ENCODE measurements at places on chromosomes 2 and 18. TPM values are rescaled to one million over a fixed set of nuclear protein-coding genes. Genes with fewer than 3 reads are reported as not detected.
A peak's percentile ranks its signal among the peaks of the same experiment; 100 is the strongest.

Gene SLC14A1
- total RNA-seq = 0.88 TPM

Gene ELOA2
- not detected for total RNA-seq

Gene CCDC141
- total RNA-seq = 5.0 TPM

Gene IL36G
- 0.20 TPM for total RNA-seq

Gene PLGLB2
- 13.7 TPM for total RNA-seq

Gene STAT4
- 6.1 TPM for total RNA-seq

DNA sequence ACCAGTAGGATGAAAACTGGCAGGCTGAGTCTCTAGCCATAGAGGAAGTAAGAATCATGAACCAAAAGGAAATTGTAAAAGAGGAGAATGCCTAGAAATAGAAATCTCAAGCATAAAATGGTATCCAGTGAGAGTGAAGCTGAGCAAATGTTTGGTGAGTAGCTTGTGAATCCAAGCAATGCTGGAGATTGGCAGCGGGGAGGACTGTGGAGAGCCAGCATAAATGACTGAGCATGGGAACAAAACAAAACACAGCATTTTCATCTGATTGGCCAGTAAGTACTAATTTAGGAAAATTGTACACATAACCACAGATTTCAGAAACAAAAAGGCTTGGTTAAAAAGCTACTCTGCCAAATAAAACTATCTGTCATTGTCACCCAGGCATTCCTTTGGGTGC, 390.0 kb downstream of the STK39 start:
- DNase-seq = no peak
- H3K36me3 ChIP-seq = no peaks in the 10 kb centered on the region
- H3K4me3 ChIP-seq = no peak overlapping the region
- no peaks in the 10 kb centered on the region for H3K4me1 ChIP-seq

GRCh38 chr2:107466241-107466640, 360.5 kb upstream of the RGPD4 start:
- H3K27ac ChIP-seq = no peak overlapping the region
- no peak overlapping the region for H3K4me3 ChIP-seq
- no peak for DNase-seq

- H3K27me3 ChIP-seq = no peaks in the 10 kb centered on the region
- no peaks in the 10 kb centered on the region for H3K4me1 ChIP-seq
- DNase-seq = no peak
- no peaks in the 10 kb centered on the region for H3K36me3 ChIP-seq
These were observed 438 bp downstream of the PSMA8 start for GRCh38 chr18:26134107-26134506.

GRCh38 chr2:85096616-85097015, 36.6 kb upstream of the TCF7L1 start:
- no peaks in the 10 kb centered on the region for H3K36me3 ChIP-seq
- DNase-seq = no peak
- no peaks in the 10 kb centered on the region for H3K4me1 ChIP-seq
- no peaks in the 10 kb centered on the region for H3K27me3 ChIP-seq
- no peak overlapping the region for H3K4me3 ChIP-seq
- H3K27ac ChIP-seq = no peak overlapping the region

GRCh38 chr2:233816771-233817170, 37.6 kb downstream of the HJURP start:
- H3K36me3 ChIP-seq = no peaks in the 10 kb centered on the region
- H3K27me3 ChIP-seq = no peaks in the 10 kb centered on the region
- no peak overlapping the region for H3K27ac ChIP-seq
- no peak overlapping the region for H3K4me3 ChIP-seq

GRCh38 chr2:232058063-232058877, 96.8 kb downstream of the DIS3L2 start:
- DNase-seq = no peak
- no peak overlapping the region for H3K27ac ChIP-seq
- H3K36me3 ChIP-seq = no peaks in the 10 kb centered on the region

GRCh38 chr2:124323321-124323720, 298.2 kb downstream of the CNTNAP5 start:
- H3K4me3 ChIP-seq = no peak overlapping the region
- H3K36me3 ChIP-seq = no peaks in the 10 kb centered on the region
- peak; percentile 56 for DNase-seq
- H3K27me3 ChIP-seq = no peaks in the 10 kb centered on the region

DNA sequence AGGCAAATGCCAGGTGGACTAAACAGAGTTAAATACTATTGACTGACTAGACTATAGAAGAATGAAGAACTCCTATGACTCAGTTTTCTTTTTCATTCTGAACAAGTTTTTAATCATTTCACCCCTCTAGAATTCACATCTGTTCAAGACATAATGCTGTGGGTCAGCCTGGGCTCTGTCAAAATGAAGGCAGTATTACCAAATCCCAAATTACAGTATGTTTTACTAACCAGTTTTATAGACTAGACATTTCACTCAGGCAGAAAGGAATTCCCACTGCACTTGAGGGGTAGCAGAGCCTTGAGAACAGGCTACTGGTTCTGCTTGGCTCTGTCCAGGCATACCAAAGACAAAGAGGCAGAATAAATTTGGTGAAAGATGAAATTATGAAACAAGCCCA, 511.7 kb downstream of the EPHA4 start:
- no peak overlapping the region for H3K27ac ChIP-seq
- no peaks in the 10 kb centered on the region for H3K36me3 ChIP-seq
- DNase-seq = no peak

GRCh38 chr2:29253-29652, 17.1 kb downstream of the FAM110C start:
- no peaks in the 10 kb centered on the region for H3K27me3 ChIP-seq
- H3K4me1 ChIP-seq = peaks cover 3% of the 10 kb centered on the region
- H3K36me3 ChIP-seq = no peaks in the 10 kb centered on the region
- no peak overlapping the region for H3K4me3 ChIP-seq

GRCh38 chr2:239252801-239253200, 148.0 kb downstream of the HDAC4 start:
- no peaks in the 10 kb centered on the region for H3K27me3 ChIP-seq
- no peak for DNase-seq
- H3K4me3 ChIP-seq = no peak overlapping the region
- peaks cover 8% of the 10 kb centered on the region for H3K4me1 ChIP-seq

DNA sequence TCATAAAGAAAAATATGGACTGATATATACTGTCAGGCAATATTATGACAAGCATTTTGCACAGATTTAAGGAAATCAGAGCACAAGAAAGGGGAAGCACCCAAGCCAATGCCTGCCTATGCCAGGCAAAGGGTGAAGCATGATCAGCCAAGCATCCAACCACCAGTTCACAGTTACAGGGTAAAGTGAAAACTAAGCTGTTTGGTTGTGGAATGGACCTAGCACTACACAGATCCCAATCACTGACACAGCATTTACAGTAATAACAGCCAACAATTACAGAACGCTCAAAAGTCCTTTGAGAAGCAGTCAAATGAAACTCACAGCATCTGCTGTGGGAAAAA, 90.3 kb downstream of the SP3 start:
- no peak for DNase-seq
- H3K27me3 ChIP-seq = no peaks in the 10 kb centered on the region
- H3K4me3 ChIP-seq = no peak overlapping the region
- no peak overlapping the region for H3K27ac ChIP-seq

DNA sequence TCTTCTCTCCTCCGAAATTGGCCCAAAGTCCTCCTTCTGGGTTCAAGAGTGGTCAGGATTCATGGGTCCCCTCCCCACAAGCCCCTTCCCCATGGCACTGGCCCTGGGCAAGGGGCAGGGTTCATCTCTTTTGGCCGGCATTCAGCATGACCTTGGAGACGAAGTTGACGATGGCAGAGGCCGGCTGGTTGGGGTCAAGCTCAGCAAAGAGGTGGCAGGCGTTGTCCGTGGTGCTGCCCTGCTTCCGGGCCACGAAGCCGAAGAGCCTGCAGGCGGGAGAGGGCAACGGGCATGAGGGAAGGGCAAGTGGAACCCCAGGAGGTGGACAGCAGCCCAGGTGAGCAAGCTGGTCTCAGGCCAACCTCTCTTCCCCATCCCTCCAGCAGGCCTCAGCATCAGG, 198.5 kb downstream of the TNS1 start:
- H3K4me3 ChIP-seq = no peak overlapping the region
- H3K4me1 ChIP-seq = no peaks in the 10 kb centered on the region
- no peak overlapping the region for H3K27ac ChIP-seq

- no peak for DNase-seq
- H3K27me3 ChIP-seq = no peaks in the 10 kb centered on the region
- H3K36me3 ChIP-seq = no peaks in the 10 kb centered on the region
- H3K4me1 ChIP-seq = peaks cover 10% of the 10 kb centered on the region
- no peak overlapping the region for H3K4me3 ChIP-seq
These were observed 664.7 kb downstream of the BCL11A start for GRCh38 chr2:59888706-59889105.

- no peaks in the 10 kb centered on the region for H3K4me1 ChIP-seq
- H3K27ac ChIP-seq = no peak overlapping the region
- DNase-seq = no peak
These were observed 19.6 kb upstream of the TEX44 start for GRCh38 chr2:231573096-231573495.

GRCh38 chr2:40002339-40002738, 223.3 kb upstream of the THUMPD2 start:
- H3K36me3 ChIP-seq = no peaks in the 10 kb centered on the region
- H3K27ac ChIP-seq = no peak overlapping the region
- H3K4me1 ChIP-seq = no peaks in the 10 kb centered on the region
- H3K4me3 ChIP-seq = no peak overlapping the region
- H3K27me3 ChIP-seq = no peaks in the 10 kb centered on the region

- no peak overlapping the region for H3K4me3 ChIP-seq
- no peaks in the 10 kb centered on the region for H3K4me1 ChIP-seq
- H3K36me3 ChIP-seq = no peaks in the 10 kb centered on the region
These were observed 24.6 kb downstream of the FECH start for GRCh38 chr18:57561728-57562423.

GRCh38 chr2:68420254-68420910, 46.7 kb downstream of the FBXO48 start:
- no peak overlapping the region for H3K4me3 ChIP-seq
- H3K36me3 ChIP-seq = no peaks in the 10 kb centered on the region
- DNase-seq = no peak
- no peak overlapping the region for H3K27ac ChIP-seq

GRCh38 chr2:69222953-69223658, 163.9 kb downstream of the GFPT1 start:
- H3K36me3 ChIP-seq = no peaks in the 10 kb centered on the region
- peak overlapping the region; percentile 38 for H3K27ac ChIP-seq
- no peak for DNase-seq
- no peaks in the 10 kb centered on the region for H3K27me3 ChIP-seq

GRCh38 chr18:54946149-54946581, 13.1 kb downstream of the CCDC68 start:
- H3K27me3 ChIP-seq = no peaks in the 10 kb centered on the region
- peaks cover 24% of the 10 kb centered on the region for H3K4me1 ChIP-seq
- no peaks in the 10 kb centered on the region for H3K36me3 ChIP-seq
- H3K4me3 ChIP-seq = no peak overlapping the region

GRCh38 chr2:64491426-64491825, 32.7 kb upstream of the AFTPH start:
- H3K27ac ChIP-seq = no peak overlapping the region
- H3K27me3 ChIP-seq = no peaks in the 10 kb centered on the region
- no peaks in the 10 kb centered on the region for H3K36me3 ChIP-seq
- H3K4me3 ChIP-seq = no peak overlapping the region
- no peaks in the 10 kb centered on the region for H3K4me1 ChIP-seq

DNA sequence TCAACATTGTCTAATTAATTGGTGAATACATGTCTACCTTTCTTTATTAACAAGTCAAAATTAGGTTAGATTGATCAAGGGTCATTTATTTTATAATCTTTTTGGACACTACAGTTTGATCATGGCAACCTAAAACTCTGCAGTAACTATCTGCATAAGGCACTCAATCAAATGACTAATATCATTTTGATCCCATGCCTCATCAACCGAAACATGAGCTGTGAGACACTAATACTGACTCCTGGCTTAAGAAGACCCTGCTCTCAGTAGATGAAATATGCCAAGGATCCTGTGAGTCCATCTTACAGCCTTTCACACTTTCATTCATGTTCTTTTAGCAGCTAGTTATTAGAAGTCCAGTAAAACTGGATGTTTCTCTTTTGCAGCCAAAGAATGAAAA, 169.4 kb upstream of the CAVIN2 start:
- no peaks in the 10 kb centered on the region for H3K27me3 ChIP-seq
- no peaks in the 10 kb centered on the region for H3K36me3 ChIP-seq
- no peak for DNase-seq
- H3K4me3 ChIP-seq = no peak overlapping the region

DNA sequence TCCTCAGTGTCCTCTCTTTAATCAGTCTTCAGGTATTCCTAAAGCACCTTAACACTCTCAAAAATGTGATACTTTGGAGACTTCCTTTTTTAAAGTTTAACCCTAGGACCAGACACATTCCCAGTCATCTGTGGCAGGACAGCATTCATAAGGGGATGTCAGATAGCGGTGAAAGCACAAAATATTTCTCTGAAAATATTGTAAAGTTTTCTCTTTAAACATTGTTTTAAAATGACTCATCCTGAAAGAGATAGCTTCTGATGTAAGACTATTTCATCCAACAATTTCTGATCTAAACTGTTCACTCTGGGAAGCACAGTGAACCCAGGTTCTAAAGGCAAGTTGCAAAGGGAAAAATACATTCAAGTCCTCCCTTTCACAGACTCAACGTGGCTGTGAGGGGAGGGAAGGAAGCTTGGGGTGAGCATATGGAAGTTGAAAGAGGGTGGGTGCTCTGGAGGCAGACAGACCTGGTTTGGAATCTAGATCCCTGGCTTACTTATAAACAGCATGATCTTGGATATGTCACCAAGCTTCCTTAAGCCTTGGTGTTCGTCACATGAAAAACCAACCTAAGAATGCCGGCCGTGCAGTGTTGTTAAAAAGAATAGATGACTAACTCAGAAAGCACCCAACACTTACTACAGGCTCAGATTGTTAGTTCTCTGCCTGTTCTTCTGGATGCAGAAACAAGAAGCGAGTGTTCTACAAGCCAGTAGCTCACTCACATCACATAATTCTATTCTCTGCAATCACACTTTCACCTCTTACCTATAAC, 12.1 kb downstream of the GALNT14 start:
- no peak overlapping the region for H3K4me3 ChIP-seq
- H3K36me3 ChIP-seq = no peaks in the 10 kb centered on the region
- DNase-seq = no peak
- H3K4me1 ChIP-seq = no peaks in the 10 kb centered on the region
- no peak overlapping the region for H3K27ac ChIP-seq

DNA sequence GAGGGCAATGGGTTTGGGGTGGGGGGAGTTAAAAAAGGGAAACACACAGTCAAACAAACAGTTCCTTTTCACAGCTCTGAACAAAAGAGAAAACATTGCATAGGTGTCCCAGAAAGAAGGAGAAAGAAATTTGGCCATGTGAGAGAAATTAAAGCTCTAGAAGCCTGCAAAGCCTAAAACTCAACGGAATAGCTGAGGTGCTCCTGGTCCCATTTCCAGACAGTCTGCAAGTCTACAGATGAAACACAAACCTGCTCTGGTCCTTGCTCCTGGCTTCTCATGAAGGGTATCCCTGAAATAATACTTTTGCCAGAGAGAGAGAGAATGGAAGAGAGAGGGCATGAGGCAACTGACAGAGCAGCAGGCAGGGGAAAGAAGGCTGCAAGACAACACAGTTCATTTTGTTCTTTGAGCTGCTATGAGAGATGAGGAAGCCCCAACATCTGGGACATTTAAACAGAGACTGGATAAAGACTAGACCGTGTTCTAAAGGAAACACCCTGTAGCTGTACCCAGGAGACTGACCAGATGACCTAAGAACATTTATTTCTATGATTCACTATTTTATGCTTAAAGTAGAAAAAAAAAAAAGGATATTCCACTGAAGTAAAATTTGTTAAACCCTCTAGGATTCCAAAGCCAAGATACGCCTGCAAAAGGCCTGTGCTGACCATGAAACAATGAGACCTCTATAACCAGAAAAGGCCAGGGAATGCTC, 57.3 kb upstream of the CYP26B1 start:
- H3K4me3 ChIP-seq = no peak overlapping the region
- peaks cover 25% of the 10 kb centered on the region for H3K4me1 ChIP-seq
- H3K36me3 ChIP-seq = no peaks in the 10 kb centered on the region
- peak overlapping the region; percentile 76 for H3K27ac ChIP-seq

GRCh38 chr2:42567364-42567763, 1.1 kb upstream of the MTA3 start:
- H3K27ac ChIP-seq = peak overlapping the region; percentile 96
- H3K4me1 ChIP-seq = peaks cover 16% of the 10 kb centered on the region
- DNase-seq = peak; percentile 44
- no peaks in the 10 kb centered on the region for H3K36me3 ChIP-seq
